ENCODE measurements at places on chromosomes 11 and 22.

- DNase-seq: no peak
These were observed 25.8 kb downstream of the QSER1 start for GRCh38 chr11:32918427-32918826.

DNA sequence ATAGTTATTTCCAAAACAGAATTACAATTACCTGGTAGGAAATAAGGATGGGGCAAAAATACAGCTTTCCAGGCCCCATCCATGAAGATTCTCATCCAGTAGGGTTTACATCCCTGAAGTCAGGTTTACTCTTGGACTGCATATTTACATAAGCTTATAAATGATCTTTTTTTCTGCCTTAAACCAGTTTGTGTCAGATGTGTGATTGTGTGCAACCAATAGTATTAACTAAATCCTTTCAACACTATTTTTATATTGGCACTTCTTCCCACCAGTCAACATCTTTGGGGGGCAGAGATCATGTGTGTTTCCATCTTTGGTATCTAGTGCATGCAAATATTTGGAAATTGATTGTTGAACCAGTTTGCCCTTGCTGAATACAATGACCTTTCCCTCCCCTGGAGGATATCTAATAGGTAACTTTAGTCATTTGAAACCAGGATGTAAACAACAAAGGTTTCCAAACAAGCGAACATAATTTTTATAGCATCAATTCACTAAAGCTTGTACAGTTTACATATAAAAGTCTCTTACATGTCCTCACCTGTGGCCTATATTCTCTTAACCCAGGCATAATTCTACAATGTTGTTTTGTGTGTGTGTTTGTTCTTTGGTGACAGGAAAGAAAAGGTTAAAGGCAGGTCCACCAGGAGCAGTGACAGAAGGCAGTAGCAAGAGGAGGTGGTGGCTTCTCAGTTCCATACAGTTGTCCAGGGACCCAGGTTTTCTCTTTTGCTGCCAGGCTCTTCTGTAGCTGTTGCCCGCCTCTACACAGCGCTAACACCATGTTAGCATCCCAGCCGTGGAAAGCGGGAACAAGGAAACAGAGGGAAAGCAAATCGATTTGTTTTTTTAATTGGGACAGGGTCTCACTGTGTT lies 1.7 kb upstream of the ME3 start:
- DNase-seq: no peak

- no peak for DNase-seq
These were observed 18.4 kb downstream of the LRP5 start for GRCh38 chr11:68330700-68331337.

- no peak for DNase-seq
These were observed 126.0 kb downstream of the SWAP70 start for GRCh38 chr11:9789910-9790309.

- no peak for DNase-seq
These were observed 13.8 kb upstream of the OR51M1 start for GRCh38 chr11:5369789-5370188.

DNA sequence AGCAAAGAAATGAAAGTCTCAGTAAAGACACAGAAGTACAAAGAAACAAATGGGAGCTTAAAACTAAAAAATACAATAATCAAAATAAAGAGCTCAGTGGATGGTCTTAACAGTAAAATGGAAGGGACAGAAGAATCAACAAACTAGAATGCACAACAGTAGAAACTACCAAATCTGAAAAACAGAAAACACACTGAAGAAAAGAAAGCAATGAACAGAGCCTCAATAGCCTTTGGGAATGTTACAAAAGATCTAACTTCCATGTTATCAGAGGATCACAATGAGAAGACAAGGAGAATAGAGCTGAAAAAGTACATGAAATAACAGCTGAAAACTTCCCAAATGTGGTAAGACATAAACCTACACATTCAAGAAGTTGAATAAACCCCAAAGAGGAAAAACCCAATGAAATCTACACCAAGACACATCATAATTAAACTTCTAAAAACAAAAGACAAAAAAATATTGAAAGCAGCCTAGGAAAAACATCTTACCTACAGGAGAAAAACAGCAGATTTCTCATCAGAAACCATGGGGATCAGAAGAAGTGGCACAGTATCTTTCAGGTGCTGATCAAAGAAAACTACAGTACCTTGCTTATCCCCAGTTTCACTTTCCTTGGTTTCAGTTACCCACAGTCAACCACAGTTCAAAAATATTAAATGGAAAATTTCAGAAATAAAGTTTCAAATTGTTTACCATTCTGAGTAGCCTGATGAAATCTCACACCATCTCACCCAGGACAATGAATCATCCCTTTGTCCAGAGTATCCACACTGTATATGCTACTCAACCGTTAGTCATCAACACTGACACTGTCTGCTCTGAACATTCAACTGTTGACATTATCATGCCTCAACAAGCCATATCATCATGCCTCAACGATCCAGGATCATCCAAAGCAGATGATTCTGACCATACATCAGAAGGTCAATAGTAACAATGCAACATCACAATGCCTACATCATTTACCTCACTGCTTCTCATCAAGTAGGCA lies 22.2 kb downstream of the RRAS2 start:
- no peak for DNase-seq

GRCh38 chr22:49754696-49755630 lies 72.7 kb downstream of the BRD1 start:
- no peak for DNase-seq

- no peak for DNase-seq
These were observed 23.1 kb downstream of the OR2AT4 start for GRCh38 chr11:75073459-75074190.

DNA sequence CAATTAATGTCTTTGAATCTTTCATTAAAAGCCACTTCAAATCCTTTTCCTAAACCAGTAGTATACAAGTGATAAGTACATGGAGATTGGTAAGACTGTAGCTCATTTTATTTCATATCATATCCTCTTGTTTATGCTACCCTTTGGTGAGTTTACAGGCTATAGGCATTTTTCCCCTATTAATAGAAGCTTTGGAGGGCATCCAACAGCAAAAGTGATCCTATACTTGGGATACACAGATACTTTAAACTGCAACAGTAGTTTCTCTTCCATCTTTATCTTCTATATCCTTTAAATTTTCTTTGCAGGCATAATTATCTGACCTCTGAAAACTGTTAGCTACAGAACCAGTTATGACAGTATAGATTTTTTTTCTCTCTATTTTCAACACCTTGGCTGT lies 114.5 kb upstream of the SPON1 start:
- DNase-seq: no peak

GRCh38 chr11:45410391-45411227 lies 124.5 kb upstream of the SYT13 start:
- no peak for DNase-seq

GRCh38 chr11:64872790-64873488 lies 5.5 kb downstream of the EHD1 start:
- no peak for DNase-seq

DNA sequence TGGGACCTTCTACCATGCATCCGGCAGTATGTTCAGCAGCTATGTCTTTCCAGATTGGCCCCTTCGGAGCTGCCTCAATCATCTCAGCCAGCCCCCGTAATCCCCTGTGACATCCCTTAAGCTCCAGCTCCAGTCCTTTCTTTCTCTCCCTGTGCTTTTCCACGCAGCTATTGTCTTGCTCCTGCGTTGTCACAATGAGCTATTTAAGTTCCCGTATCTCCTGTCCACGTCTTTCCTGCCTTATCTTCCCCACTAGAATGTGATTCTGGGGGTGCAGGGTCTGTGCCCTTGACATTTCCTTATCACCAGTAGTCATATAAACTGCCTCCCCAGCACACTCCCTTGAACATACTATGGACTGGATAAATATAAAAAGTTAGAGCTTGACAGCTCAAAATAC lies 5.1 kb upstream of the ETS1 start:
- DNase-seq: no peak

- DNase-seq: no peak
These were observed 4.3 kb upstream of the SBF2 start for GRCh38 chr11:10298342-10298741.

Measured in NCI-H524 treated with DMSO at 0.1 percent for 48 hours (cell line).